ENCODE measurements at places on chromosomes 7 and 10. TPM values are rescaled to one million over a fixed set of nuclear protein-coding genes. Genes with fewer than 3 reads are reported as not detected.

The GPR141 gene
- total RNA-seq, result 4.0 TPM

The SDK1 gene
- 10.4 TPM for total RNA-seq

- no peaks in the 10 kb centered on the region for H3K4me1 ChIP-seq
- no peaks in the 10 kb centered on the region for H3K36me3 ChIP-seq
- DNase-seq, result no peak
- H3K27ac ChIP-seq, result no peak overlapping the region
These were observed 595.5 kb downstream of the REEP3 start for GRCh38 chr10:64116707-64117106.

DNA sequence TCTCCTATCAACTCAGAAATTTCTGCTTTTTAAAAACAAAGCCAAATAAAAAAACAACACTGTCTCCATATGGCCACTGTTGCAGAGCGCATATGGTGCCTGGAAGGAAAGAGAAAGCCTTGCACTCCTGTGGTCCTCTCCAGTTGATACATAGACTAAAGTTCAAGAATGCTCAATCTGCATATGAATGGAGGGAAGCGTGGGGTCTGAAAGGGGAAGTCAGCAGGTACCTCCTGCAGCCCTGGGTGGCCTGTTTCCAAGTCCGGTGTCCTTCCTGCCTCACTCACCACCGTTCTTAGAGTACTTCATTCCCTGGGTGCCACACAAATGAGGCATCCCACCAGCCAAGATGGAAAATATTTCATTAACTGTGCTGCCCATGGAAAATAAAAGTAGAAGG, 138.3 kb upstream of the PALS2 start:
- no peak for DNase-seq
- no peak overlapping the region for H3K4me3 ChIP-seq
- no peaks in the 10 kb centered on the region for H3K27me3 ChIP-seq
- no peaks in the 10 kb centered on the region for H3K36me3 ChIP-seq

GRCh38 chr10:20181434-20181833, 365.2 kb downstream of the PLXDC2 start:
- peaks cover 13% of the 10 kb centered on the region for H3K36me3 ChIP-seq
- H3K27me3 ChIP-seq, result no peaks in the 10 kb centered on the region
- no peak for DNase-seq
- H3K27ac ChIP-seq, result no peak overlapping the region
- no peaks in the 10 kb centered on the region for H3K4me1 ChIP-seq
- no peak overlapping the region for H3K4me3 ChIP-seq

DNA sequence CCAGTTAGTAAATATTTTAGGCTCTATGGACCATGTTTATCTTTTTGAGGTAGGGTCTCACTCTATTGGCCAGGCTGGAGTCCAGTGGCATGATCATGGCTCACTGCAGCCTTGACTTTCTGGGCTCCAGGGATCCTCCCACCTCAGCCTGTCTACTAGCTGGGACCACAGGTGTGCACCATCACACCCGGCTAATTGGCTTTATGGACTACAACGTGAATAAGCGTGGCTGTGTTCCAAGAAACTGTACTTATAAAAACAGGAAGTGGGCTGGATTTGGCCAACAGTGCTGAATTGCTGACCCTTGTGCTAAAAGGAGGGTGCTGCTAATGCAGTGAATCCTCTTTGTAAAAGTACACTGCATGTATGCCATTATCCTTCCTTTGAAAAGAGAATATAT, 111.7 kb upstream of the CDK13 start:
- peaks cover 32% of the 10 kb centered on the region for H3K27me3 ChIP-seq
- no peaks in the 10 kb centered on the region for H3K36me3 ChIP-seq
- no peak overlapping the region for H3K4me3 ChIP-seq
- no peak overlapping the region for H3K27ac ChIP-seq

- H3K4me3 ChIP-seq, result no peak overlapping the region
- H3K36me3 ChIP-seq, result no peaks in the 10 kb centered on the region
- H3K4me1 ChIP-seq, result no peaks in the 10 kb centered on the region
- H3K27me3 ChIP-seq, result no peaks in the 10 kb centered on the region
These were observed 68.9 kb downstream of the ZNF467 start for GRCh38 chr7:149704507-149704906.

- no peaks in the 10 kb centered on the region for H3K36me3 ChIP-seq
- H3K27ac ChIP-seq, result no peak overlapping the region
- no peak overlapping the region for H3K4me3 ChIP-seq
- no peak for DNase-seq
- H3K4me1 ChIP-seq, result no peaks in the 10 kb centered on the region
These were observed 158.5 kb downstream of the TPST1 start for GRCh38 chr7:66363635-66364034.
